RPMI7951 (cell line): ENCODE measurements at places on chromosomes 6 and 20. TPM values are rescaled to one million over a fixed set of nuclear protein-coding genes. Genes with fewer than 3 reads are reported as not detected.

The VWA7 gene
- 0.10 and 0.36 TPM in 2 replicates for total RNA-seq

The TMX4 gene
- total RNA-seq: 53.2 and 56.6 TPM in 2 replicates

The POM121L2 gene
- total RNA-seq: 0.12 TPM in 1 of 2 replicates, not detected in the other

The TCP11 gene
- 0.49 TPM in 1 of 2 replicates, not detected in the other for total RNA-seq

The BPIFB1 gene
- not detected in 2 replicates for total RNA-seq

The BPIFB3 gene
- total RNA-seq: not detected in 2 replicates

The CDH22 gene
- not detected in 2 replicates for total RNA-seq

The CENPW gene
- 60.1 and 66.8 TPM in 2 replicates for total RNA-seq

The CD83 gene
- total RNA-seq: 12.8 and 14.9 TPM in 2 replicates

The CST4 gene
- not detected in 2 replicates for total RNA-seq

The HLA-DMB gene
- 2.5 and 3.1 TPM in 2 replicates for total RNA-seq

The PLAGL2 gene
- 5.9 and 6.0 TPM in 2 replicates for total RNA-seq

The EEF1A2 gene
- total RNA-seq: 14.1 and 17.6 TPM in 2 replicates

The MTFR2 gene
- total RNA-seq: 7.8 and 17.1 TPM in 2 replicates

The SIRPD gene
- total RNA-seq: 0.36 and 0.68 TPM in 2 replicates

The TFAP2A gene
- total RNA-seq: 8.9 and 9.0 TPM in 2 replicates

The PROKR2 gene
- total RNA-seq: 0.10 TPM in 1 of 2 replicates, not detected in the other

The PGC gene
- not detected in 2 replicates for total RNA-seq

The IRAK1BP1 gene
- total RNA-seq: 5.3 and 5.4 TPM in 2 replicates

The THBS2 gene
- total RNA-seq: 90.8 and 93.5 TPM in 2 replicates

The C20orf202 gene
- not detected in 2 replicates for total RNA-seq

The TNNC2 gene
- total RNA-seq: 0.36 TPM in 1 of 2 replicates, not detected in the other

The SDCBP2 gene
- total RNA-seq: 4.8 and 6.4 TPM in 2 replicates

The SEMG1 gene
- total RNA-seq: not detected in 2 replicates

The GATA5 gene
- total RNA-seq: not detected in 2 replicates

The MRPL2 gene
- 50.0 and 54.3 TPM in 2 replicates for total RNA-seq

The ADGB gene
- not detected in 2 replicates for total RNA-seq

The OR2H2 gene
- not detected in 2 replicates for total RNA-seq

The PLCG1 gene
- total RNA-seq: 32.4 and 38.1 TPM in 2 replicates

The COL21A1 gene
- 0.39 and 0.48 TPM in 2 replicates for total RNA-seq

The TSHZ2 gene
- 0.12 TPM in 1 of 2 replicates, not detected in the other for total RNA-seq

The FAM217A gene
- not detected in 2 replicates for total RNA-seq

The RAB32 gene
- 104 and 125 TPM in 2 replicates for total RNA-seq

The LINC00237 gene
- not detected in 2 replicates for total RNA-seq

The CDSN gene
- total RNA-seq: not detected in 2 replicates

The MYLK4 gene
- 0.29 and 0.60 TPM in 2 replicates for total RNA-seq

The TP53INP2 gene
- total RNA-seq: 6.3 and 7.1 TPM in 2 replicates

The MAS1 gene
- not detected in 2 replicates for total RNA-seq

The NKAIN2 gene
- not detected in 2 replicates for total RNA-seq

The RBBP8NL gene
- not detected in 2 replicates for total RNA-seq

The UBE2C gene
- total RNA-seq: 606 and 673 TPM in 2 replicates

The PRDM13 gene
- total RNA-seq: under 0.01 TPM in 1 of 2 replicates, not detected in the other

The RSPO3 gene
- not detected in 2 replicates for total RNA-seq

The CEP162 gene
- total RNA-seq: 5.3 and 6.7 TPM in 2 replicates

The GDAP1L1 gene
- not detected in 2 replicates for total RNA-seq

The FAXC gene
- total RNA-seq: 1.8 and 4.3 TPM in 2 replicates

The KLHDC3 gene
- 69.3 and 89.0 TPM in 2 replicates for total RNA-seq

The RIPOR3 gene
- 10.0 and 10.8 TPM in 2 replicates for total RNA-seq

The ANGPT4 gene
- not detected in 2 replicates for total RNA-seq

The ARHGAP40 gene
- 0.10 TPM in 1 of 2 replicates, not detected in the other for total RNA-seq

The ANKRD66 gene
- not detected in 2 replicates for total RNA-seq

The HSP90AB1 gene
- 984 and 1,201 TPM in 2 replicates for total RNA-seq
